T-cell (primary cell): ENCODE measurements at places on chromosomes 1 and 21.

DNA sequence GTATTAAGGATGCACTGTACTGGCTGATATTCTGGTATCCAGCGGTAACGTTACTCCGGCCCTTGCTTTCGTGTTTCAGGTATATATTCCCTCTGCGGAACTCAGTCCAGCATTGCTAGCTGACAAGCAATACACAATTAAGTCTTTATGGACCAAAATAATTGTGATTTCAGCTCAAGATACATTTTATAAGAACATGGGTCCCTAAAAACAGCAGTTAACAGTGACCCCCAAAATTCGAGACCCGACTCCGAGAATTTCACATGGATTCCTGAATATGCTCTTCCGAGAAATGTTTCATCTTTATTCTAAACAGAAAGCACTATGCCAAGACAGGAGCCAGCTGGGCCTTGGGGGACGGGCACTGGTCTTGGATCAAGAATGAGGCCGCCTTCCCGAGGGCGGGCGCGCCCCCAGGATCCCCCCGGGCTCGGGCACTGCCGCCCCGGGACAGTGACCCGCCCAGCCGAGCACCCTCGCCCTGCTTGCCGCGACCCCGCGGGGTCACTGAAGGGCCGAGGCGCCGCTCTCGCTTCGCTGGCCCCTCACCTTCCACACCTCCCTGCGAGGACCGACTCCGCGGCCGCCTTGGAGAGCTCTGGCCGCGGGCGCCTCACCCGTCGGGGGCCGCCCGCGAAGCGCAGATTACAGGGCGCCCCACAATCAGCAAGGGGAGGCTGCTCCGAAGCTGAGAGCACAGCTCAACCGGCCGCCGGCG is 610 bp downstream of the SCYL3 start:
- no peak for DNase-seq

DNA sequence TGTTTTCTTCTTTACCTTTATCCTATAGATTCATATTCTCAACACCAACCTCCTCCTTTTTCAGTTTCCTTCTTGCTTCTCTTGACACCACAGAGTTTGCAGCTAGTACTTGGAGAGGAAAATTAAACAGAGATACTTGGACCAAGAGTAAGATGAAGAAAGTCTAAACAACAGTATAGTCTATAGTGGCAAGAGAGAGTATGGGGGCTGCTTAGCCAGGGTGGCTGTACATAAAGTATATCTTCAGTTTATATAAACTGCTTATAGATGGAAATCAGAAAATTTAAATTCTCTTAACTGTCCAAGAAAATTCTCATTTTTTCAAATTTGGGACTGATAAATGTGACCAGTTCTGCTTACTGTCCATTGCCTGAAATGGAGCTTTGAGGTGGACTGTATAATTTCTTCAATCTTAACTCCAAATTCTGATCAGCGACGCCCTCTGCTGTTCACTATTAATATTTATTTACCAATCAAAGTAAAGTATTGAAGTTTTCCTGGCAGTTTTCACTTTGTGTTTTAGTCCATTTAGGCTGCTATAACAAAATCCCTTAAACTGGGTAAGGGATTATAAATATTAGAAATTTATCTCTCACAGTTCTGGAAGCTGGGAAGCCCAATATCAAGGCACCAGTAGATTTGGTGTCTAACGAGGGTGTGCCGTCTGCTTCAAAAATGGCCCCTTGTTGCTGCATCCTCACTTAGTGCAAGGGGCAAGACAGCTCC is 14.8 kb upstream of the METTL18 start:
- peak; percentile 17 for DNase-seq

DNA sequence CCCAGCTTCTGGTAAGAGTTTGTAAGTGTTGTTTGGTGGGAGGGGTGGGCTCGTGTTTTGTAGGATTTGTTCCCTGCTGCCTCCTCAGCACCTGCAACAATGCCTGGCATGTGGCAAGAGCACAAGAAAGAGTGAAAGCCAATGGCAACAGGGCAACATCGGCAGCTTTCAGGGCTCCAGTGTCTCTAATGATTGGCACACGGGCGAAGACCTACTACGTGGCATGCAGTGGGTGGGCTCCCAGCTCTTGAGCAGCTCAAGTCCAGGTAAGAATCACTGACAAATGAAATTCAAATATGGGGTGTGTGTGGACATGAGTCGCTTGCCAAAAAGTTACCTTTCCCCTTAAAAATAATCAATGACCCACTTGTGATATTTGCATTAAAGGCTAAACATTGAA is 23.9 kb upstream of the SLC1A7 start:
- DNase-seq, result no peak

- DNase-seq, result no peak
Observed at GRCh38 chr1:4306559-4307467, 347.6 kb upstream of the AJAP1 start.

DNA sequence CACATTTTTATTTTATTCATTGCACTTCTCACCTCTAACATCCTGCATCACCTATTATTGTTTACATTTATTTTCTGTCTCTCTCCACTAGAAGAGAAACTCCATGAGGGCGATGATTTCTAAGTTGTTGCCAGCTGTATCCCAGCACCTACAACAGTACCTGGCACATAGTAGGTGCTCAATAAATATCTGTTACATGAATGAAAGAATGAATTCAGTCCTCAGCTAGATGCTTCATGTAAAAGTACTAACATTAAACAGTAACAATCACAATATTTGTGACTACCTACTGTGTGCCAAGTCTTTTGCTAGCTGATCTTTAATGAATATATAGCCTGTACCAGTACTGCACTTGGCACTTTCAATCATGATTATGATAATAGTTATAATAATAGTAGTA is 3.0 kb downstream of the TAS1R2 start:
- no peak for DNase-seq

DNA sequence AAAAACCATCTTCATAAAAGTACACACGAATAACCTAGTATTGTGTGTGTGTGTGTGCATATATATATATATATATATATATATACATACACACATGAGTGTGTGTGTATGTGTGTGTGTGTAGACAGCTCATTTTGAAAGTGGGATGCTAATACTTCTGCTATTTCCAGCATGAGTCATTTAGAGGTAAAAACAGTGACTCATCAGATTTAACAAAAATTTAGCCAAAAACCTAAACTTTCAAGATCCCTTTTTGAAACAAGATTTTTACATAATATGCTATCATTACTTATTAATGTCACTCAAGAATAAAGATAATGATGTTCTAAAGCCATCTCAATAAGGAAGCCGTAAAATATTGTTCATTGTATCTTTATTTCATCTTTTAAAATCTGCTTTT is 35.6 kb upstream of the ADGRL4 start:
- DNase-seq, result no peak

DNA sequence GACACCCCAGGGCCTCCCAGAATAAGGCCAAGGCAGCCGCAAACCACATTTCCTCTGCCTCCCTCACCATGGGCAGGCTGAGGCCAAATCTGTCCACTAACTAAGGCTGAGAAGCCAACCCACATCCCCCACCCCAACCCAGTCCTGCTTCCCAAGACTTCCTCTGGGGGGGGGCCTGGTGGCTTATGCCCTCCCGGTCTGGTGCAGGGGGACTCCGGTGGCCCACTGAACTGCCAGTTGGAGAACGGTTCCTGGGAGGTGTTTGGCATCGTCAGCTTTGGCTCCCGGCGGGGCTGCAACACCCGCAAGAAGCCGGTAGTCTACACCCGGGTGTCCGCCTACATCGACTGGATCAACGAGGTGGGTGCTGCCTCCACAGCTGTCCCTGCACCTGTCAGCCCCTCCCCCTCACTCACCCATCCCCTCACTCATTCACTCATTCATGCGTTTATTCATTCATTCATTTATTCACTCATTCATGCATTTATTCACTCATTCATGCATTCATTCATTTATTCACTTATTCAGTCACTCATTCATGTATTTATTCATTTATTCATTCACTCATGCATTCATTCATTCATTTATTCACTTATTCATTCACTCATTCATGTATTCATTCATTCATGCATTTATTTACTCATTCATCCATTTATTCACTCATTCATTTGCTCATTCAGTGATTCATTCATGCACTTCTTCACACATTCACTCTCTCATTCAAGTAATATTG is 7.3 kb downstream of the CTRC start:
- no peak for DNase-seq

DNA sequence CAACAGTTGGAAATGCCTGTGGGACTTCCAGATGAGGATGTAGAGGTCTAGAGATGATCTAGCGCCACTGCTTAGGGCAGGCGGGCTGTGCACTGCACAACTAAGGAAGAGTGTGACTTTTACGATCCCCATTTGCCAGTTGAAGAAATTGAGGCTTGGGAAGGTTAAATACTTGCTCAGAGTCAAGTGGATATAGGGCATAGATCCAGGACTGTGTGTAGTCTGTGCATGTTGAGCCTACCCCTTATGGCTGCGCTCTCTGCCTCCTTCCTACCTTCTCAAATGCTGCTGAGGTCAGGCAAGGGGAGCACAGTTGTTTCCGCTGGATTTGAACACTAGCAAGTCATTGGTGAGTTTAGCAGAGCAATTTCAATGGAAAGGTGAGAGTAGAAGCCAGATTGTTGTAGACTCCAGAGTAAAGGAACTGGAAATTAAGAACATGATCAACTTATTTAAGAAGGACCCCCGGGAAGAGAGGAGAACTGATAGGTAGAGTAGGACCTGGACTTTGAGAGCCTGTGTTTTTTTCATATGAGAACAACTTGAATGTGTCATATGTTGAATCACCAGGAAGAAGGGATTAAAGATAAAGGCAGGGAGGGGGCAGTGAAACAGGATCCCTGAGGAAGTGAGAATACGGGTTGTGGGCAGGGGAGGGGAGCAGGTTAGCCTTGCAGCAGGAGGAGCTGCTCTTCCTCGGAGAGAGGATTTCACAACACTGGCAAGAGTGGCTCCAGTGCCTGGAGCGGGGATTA is 2.7 kb downstream of the CAPN2 start:
- no peak for DNase-seq

GRCh38 chr1:248697907-248698306 is 4.7 kb downstream of the OR14I1 start:
- DNase-seq, result no peak

GRCh38 chr1:214844319-214844718 is 238.2 kb upstream of the KCNK2 start:
- DNase-seq, result no peak

- no peak for DNase-seq
Observed at GRCh38 chr1:47021070-47021469, 2.4 kb upstream of the CYP4X1 start.

- no peak for DNase-seq
Observed at GRCh38 chr1:223455470-223455869, 62.3 kb downstream of the CCDC185 start.

GRCh38 chr1:155223047-155223446 is 14.6 kb downstream of the MTX1 start:
- DNase-seq, result no peak

- DNase-seq, result peak; percentile 75
Observed at GRCh38 chr1:39410915-39411436, 80.5 kb upstream of the BMP8A start.

- no peak for DNase-seq
Observed at GRCh38 chr1:168229893-168230292, 4.1 kb downstream of the SFT2D2 start.

GRCh38 chr1:34460193-34460592 is 283.5 kb downstream of the C1orf94 start:
- DNase-seq, result no peak

DNA sequence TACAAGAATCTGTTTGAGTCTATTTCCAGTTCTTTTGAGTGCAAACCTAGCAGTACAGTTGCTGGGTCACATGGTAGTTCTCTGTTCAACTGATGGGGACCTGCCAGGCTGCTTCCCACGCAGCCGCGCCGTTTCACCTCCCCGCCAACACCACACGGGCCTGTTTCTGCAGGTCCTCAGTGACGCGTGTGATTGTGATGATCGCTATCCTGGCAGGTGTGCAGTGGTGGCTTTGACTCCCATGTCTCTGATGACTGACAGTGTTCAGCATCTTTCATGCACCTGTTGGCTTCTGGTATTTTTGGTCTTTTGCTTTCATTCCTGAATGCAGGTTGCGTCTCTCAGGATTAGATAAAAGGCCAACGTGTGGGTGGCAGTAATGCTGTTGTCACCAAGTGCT is 41.6 kb downstream of the FAAP20 start:
- DNase-seq, result no peak

GRCh38 chr1:178485541-178485981 is 11.2 kb downstream of the CLEC20A start:
- DNase-seq, result no peak
